ENCODE measurements at places on chromosomes 12 and 14.

GRCh38 chr12:54011665-54012532 lies 3.1 kb downstream of the HOXC8 start:
- no peak for DNase-seq

DNA sequence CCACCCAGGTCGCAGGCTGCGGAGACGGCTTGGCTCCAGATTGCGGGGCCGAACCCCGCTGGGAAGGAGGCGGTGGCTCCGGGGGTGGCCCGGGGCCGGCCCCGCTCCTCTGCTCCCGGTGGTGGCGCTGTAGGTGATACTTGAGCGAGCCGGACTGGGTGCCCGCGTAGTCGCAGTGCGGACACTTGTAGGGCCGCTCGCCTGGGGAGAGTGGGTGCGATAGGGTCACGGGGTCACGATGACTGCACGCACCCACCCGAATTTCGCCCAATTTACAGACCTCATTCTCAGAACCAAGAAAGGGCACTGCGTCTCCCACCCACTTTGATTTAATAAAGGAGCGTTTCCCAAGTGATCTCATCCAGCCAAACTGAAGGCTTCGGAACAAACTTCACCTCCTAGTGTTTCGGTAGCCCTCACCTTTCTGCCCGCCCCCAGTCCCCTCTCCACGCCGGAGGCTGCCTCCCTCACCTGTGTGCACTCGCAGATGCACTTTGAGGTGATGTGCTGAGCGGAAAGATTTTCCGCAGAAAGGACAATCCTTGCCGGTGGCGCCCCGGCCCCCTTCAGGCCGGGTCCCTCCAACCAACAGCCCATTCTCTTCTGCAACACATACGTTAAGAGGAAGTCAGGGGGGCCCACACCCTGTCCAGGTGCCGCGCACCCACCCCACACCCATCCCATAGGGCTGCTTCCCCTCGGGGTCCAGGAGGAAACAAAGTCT lies 7.4 kb downstream of the ZNF219 start:
- no peak for DNase-seq

GRCh38 chr12:12349711-12350665 lies at the start of gene MANSC1:
Gene MANSC1, minus strand, starts transcription at chr12:12350242. Its CDS starts 6,928 bp downstream, at chr12:12343314.
- DNase-seq: peak; percentile 33

DNA sequence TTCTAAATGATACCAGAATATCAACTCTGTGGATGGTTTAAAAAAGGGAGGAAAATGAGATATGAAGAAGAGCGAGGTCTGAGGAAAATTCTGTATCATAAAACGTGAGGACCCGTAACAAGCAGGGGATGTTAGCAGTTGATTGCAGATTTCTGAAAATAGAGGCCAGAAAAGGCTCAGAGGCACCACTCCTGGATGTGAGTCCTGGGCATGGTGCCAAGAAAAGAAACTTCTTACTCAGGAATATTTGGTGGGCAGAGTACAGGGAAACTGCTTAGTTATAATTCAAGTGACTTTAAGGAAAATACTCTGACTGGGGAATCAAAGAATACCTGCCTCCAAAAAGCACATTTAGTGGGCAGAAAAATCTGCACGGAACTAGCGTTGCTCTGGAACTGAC lies 85.5 kb downstream of the PRICKLE1 start:
- DNase-seq: no peak

DNA sequence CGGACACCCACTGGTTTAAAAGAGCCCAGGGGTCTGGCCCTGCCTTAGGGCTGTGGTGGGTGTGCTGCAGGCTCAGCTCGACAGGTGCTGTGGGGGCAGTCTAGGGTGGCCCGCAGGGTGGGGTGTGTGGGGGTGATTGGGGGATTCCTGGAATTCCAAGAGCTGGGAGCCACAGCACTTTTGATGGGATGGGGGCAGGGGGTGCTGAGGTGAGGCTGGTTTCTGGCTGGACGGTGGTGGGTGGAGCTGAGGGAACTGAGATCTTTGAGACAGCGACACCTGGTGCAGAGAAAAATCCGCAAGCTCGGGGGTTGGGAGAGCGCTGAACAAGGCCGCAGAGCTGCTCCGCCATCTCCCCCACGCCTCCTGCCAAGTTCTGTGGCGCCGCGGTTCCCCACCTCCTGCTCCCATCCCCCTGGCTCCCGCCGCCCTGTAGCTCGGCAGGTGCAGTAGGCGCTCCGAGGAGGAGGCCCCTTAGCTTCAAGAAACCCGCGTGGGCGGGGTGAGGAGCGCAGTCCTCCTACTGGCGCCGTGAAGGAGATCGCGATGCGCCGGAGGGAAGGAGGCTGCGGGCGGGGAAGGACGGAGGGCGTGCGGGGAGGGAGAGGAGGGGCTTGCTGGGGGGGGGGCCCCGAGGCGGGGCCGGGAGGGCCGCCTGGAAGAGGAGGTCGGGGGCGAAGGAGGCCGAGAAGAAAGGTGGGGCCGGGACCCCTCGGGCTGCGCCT lies 1.3 kb upstream of the TEDC1 start:
- peak; percentile 73 for DNase-seq

GRCh38 chr12:87150969-87151662 lies 878.1 kb downstream of the C12orf50 start:
- DNase-seq: no peak

GRCh38 chr12:29691161-29691854 lies 92.4 kb downstream of the TMTC1 start:
- DNase-seq: no peak

- no peak for DNase-seq
Measured at GRCh38 chr12:14059548-14059947, 78.1 kb upstream of the GRIN2B start.

DNA sequence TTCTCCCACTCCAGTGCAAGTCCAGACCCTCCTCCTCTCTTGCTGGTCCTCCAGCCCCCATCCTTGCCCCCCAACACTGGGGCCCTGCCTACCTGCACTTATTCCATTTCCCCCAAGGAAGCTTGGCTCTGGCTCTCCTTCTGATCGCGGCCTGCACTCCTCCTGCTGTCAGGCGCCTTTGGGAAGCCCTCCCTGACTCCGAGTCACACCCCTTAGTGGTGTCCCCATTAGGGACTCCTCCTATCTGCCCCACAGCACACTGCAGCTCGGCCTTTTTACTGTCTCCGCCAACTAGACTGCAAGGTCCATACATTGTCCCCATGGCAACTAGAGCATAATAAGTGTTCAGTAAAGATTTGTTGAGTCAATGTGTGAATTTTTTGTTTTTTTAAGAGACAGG lies 32.9 kb downstream of the FIGNL2 start:
- no peak for DNase-seq

Measured in SHP77 (cell line).